Spleen (tissue), 13 donors: ENCODE measurements at places on chromosomes 16 and 17. TPM values are rescaled to one million over a fixed set of nuclear protein-coding genes. Genes with fewer than 3 reads are reported as not detected.

SLC6A2 gene
- not detected for total RNA-seq

ADAD2 gene
- 2.8 TPM for total RNA-seq

KRT39 gene
- not detected for total RNA-seq

VTN gene
- 0.92 TPM for total RNA-seq

SLC43A2 gene
- 73.4 TPM for total RNA-seq

ASPA gene
- total RNA-seq, result 5.0 TPM

DNAJC7 gene
- total RNA-seq, result 82.6 TPM

BAHCC1 gene
- total RNA-seq, result 20.3 TPM

FADS6 gene
- 6.1 TPM for total RNA-seq

NEK8 gene
- total RNA-seq, result 10.0 TPM

SULT1A4 gene
- total RNA-seq, result 26.2 TPM

GAA gene
- 133 TPM for total RNA-seq

CDK3 gene
- total RNA-seq, result 7.1 TPM

TMEM101 gene
- total RNA-seq, result 30.6 TPM

TMIGD1 gene
- total RNA-seq, result not detected

NKD1 gene
- 15.2 TPM for total RNA-seq

KRT17 gene
- total RNA-seq, result not detected

HBQ1 gene
- 7.4 TPM for total RNA-seq

QPRT gene
- 24.9 TPM for total RNA-seq

ASPHD1 gene
- 0.51 TPM for total RNA-seq

ATP2A3 gene
- 198 TPM for total RNA-seq
